H7 (cell line): ENCODE measurements at places on chromosomes 7 and 10. TPM values are rescaled to one million over a fixed set of nuclear protein-coding genes. Genes with fewer than 3 reads are reported as not detected.

The TYSND1 gene
- total RNA-seq, result 25.3 and 32.6 TPM in 2 replicates

The AKR1C3 gene
- 1.00 and 2.6 TPM in 2 replicates for total RNA-seq

The OPN4 gene
- total RNA-seq, result not detected in 2 replicates

The KLF6 gene
- 7.6 and 9.8 TPM in 2 replicates for total RNA-seq

The MBL2 gene
- not detected in 2 replicates for total RNA-seq

The CDHR1 gene
- 0.90 and 1.7 TPM in 2 replicates for total RNA-seq

The MYO1G gene
- not detected in 2 replicates for total RNA-seq

The CYP3A4 gene
- total RNA-seq, result not detected in 2 replicates

DNA sequence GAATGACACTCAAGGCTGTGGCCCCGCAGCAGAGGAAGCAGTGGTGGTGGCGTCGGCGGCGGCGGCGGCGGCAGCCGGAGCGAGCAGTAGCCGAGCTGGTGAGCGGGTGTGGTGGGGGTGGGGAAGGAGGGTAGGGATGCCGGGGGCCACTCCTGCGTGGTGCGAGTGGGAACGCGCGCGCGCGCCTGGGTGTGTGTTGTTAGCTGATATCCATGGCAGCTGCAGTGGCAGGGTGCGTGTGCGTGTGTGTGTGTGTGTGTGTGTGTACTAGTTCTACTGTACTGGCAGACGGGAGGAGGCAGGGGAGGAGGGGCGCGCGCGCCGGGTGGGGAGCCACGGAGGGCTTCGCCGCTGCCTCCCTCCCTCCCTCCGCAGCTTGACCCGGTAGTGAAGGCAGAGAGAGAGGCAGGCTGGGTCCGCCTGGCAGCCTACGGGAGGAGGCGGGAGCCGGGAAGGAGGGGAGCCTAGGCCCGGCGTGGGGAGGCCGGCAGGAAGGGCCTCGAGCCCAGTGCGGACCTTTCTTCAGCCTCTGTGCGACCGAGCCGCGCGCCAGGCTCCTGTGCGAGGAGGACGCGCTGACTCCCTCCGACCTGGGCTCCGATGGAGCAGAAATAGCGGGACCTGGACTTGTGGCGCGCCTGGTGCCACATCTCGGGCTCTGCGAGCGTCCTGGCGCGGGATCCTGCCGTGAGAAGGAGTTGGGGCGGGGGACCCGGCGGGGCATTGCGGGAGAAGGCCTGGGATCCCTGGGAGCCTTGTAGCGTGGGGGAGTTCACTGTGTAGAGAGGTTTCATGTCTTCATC is at the start of gene MAGI2:
Gene MAGI2 (minus strand): TSS at position 110 of the 803 bp plus-strand sequence. CDS start 347 bp downstream, outside the sequence.
- DNase-seq, result peak; percentile 68

DNA sequence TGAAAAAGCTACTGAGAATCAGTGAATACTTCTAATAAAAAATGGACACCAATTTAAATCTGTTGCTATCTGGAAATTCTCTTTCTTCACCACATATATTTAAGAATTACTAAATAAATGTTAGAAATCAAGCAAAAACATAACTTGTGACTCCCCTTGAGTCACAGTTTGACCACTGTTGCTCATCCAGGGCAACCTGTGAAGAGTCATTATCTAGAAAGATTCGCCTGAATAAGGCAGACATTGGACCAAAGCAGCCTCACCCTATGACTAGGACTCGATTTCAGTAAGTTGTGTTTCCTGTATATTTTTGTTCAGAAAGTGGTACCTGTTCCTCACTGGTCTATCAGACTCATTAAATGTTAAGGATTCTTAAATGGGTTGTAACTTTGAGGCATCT is 572.4 kb downstream of the ATRNL1 start:
- DNase-seq, result no peak

- DNase-seq, result no peak
Measured at GRCh38 chr7:38189231-38189938, 11.3 kb downstream of the STARD3NL start.

DNA sequence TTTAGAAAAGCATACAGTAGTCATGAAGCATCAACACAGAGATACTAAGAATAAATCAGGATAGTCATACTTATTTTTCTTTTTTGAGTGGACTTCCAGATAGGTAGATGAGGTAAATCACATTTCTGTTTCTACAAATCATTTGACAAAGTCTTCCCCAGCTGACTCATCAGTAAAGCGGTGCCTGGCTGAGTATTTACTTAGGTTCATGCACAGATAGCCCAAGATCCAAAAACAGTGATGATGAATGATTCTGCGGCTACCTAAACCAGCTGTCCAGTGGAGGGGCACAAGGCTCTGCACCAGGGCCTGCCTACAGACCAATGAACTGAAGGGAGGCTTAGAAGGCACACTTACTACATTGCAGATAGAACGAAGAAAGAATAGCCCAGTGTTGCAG is 113.1 kb downstream of the PARP12 start:
- DNase-seq, result no peak

GRCh38 chr10:93090619-93091018 is 16.9 kb downstream of the CYP26A1 start:
- DNase-seq, result no peak

DNA sequence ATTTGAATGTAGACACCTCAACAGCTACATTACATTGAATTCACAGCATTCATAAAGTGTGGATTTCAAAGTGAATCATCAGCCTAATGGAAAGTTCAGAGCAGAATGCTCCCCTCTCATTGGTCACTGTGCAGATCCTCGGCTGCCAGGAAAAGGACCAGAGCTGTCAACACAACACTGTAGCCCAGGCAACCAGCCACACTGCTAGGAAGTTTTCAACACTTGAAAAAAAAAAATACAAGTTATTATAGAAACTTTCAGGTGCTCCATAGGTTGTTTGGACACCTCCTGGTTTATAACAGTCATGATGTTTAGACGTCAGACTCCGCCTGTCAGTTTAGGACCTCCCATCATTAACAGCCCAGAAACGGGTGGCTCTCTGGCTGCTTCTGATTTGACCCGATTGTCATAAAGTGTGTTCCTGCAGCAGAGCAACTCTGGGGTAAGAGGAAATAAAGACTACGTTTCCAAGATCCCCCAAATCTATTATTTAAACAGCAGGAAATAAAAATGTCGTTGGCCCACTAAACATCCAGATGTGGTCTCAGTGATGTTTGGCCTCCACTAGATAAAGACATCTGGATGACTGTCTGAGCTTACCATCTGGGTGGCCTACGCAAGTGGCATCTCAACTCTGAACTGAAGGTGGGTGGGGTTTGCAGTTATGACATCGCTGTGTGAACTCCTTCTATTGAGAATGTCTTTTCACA is 117.4 kb downstream of the CABCOCO1 start:
- no peak for DNase-seq

- DNase-seq, result no peak
Measured at GRCh38 chr7:133975130-133975529, 152.0 kb upstream of the LRGUK start.

DNA sequence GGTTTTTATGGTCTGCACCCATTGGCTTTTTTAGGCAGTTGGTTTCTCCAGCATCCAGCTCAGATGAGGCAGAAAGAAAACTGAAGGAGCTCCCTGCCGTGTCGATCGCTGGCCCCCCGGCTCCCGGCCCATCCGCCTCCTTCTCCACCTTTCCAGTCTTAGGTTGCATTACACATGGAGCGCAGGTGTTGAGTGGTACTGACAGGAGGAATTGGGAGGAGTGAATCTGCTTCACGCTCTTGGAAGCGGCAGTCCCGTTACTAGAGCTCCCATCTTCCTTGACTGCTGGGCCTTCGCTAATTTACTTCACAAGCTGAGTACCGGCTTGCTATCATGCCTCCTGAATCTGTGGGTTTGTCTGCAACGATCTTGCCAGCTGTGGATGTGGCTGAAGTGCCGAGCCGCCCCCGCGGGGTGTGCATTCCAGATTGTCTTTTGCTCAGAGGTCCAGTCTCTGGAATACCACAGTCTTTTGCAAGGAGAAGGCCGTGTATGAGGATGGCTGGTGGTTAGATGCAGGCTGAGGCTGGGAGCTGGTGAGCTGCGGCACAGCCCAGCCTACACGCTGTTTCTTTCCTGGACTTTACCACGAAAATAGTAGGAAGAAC is 17.1 kb downstream of the IQCE start:
- no peak for DNase-seq

DNA sequence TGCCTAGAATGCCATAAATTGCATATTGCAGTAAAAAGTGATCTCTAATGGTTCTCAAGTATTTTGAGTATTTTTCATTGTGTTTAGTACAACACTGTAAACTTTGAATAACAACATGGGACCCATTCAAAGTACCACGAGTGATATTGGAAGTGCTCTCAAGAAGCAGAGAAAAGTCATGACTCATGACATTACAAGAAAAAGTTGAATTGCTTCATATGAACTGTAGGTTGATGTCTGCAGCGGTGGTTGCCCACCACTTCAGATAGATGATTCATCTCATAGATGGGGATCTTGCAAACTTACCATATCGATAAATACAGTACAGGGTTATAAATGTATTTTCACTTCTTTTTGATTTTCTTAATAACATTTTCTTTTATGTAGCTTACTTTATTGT is 33.9 kb downstream of the ENTPD1 start:
- no peak for DNase-seq

DNA sequence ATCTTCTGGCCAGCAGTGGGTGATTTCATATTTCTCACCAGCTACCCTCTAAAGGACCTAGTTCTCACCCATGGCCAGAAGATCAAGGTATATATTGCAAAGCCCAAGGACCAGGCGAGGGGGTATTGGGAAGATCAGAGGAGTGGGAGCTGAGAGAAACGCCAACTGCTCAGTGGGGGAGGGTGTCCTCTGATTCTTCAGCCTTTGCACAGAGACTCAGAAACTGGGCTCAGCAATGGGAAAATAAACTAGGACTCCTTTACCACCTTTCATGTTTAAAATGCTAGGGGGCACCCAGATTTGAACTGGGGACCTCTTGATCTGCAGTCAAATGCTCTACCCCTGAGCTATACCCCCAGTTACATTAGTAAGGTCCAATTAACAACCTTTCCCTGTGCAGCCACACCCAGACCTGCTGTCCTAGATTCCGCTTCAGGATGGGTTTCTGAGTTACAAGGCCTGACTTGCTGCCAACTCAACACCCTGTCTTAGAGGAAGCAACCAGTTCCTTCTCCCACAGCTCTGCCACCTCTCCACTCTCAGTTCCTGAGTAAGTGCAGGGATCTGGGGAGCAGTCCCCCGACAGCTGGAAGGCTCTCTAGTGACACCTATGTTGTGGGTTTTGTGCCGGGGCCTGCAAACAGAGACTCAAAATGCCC is 93.5 kb downstream of the ZNF783 start:
- peak; percentile 74 for DNase-seq

GRCh38 chr7:29454899-29455451 is 108.7 kb upstream of the PRR15 start:
- no peak for DNase-seq

GRCh38 chr7:114229246-114229645 is 185.4 kb upstream of the FOXP2 start:
- no peak for DNase-seq

GRCh38 chr7:138064856-138065357 is 11.4 kb upstream of the AKR1D1 start:
- DNase-seq, result peak; percentile 6

- no peak for DNase-seq
Measured at GRCh38 chr10:48333856-48334255, 27.4 kb downstream of the MAPK8 start.
